ENCODE measurements at places on chromosomes 2 and 18.

DNA sequence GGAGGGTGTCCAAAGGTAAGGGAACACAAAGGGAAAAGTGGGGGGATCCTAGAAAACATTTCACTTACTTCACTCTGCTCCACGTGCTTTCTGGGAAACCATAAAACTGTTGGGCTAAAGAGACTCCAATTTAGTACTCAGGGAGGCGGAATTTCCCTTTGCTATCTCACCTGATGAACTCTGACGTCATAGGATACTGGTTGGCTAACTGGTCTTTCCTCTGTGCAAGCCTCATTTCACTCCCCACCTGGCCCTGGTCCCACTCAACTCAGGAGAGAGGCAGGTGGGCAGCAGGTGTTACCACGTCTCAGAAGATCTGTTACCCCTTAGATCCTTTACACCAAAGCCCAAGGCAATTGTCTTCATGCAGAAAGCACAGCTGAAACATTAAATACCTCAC, 51.8 kb upstream of the PMAIP1 start:
- no peak for DNase-seq

DNA sequence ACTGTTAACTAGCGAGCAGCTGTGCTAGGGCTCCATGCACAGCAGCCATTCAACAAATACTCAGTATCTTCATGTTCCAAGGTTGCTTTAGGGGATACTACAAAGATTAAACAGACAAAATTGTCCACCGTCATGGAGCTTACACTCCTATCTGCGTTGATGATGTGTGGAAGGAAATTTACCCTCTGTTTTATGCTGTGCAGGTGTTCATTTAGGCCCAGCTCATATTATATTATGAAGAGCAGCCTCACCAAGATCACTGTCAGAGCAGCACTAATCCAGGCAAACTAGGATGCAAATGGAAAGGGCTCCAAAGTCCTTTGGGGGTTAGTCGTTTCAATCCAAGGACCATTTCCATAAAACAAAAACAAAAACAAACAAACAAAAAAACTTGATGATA, 13.4 kb upstream of the WIPF1 start:
- no peak for DNase-seq

- DNase-seq = no peak
These were observed 73.0 kb upstream of the CYRIA start for GRCh38 chr2:16738361-16739225.

GRCh38 chr2:84900971-84901370, 4.5 kb upstream of the TMSB10 start:
- no peak for DNase-seq

Data from activated gamma-delta T cell treated with Interleukin-2 at 50 U/mL for 16 hours (primary cell).